ENCODE measurements at places on chromosomes 5 and 9.

- DNase-seq: no peak
Measured at GRCh38 chr5:167358868-167359492, 932.5 kb upstream of the WWC1 start.

- DNase-seq: no peak
Measured at GRCh38 chr5:16877267-16877935, 58.7 kb downstream of the MYO10 start.

- DNase-seq: no peak
Measured at GRCh38 chr9:23496489-23497136, 329.4 kb downstream of the ELAVL2 start.

DNA sequence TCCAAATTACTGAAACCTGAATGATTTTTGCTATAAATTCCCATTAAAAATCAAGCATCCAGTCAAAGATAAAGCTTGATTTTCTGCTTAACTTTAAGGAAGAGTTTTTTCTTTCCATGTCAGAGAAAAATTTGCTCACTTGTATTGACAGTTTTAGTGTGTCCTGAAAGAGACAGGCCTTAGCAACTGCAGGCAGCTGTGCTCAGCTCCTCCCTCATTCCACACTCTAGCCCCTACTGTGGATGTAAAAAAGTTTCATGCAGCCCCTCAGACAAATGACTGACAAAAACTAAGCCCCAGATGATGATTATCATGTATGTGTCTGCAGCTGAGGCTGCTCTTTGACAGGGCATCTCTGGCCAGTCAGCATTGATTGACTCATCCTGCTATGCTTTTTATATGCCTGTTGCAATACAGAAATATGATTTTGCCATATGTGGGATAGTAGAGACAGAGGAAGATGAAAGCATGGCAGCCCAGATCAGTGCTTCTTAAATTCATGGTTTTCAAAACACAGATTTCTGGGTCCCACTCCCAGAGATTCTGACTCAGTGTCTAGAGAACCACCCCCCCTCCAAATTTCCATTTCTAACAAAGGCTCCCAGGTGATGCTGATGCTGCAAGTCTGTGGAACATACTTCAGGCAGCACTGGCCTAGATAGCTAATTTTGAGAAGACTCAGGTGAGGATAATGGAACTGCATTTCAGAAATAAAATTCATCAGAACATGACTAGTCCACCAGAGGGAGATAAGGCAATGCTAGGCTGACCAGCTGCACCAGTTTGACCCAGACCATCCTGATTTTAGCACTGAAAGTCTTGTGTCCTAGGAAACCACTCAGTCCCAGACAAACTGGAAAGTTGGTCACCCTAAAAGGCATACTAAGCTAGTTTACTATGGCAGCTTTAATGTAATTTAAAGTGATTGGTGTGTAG lies 298.7 kb upstream of the KCNN2 start:
- no peak for DNase-seq

DNA sequence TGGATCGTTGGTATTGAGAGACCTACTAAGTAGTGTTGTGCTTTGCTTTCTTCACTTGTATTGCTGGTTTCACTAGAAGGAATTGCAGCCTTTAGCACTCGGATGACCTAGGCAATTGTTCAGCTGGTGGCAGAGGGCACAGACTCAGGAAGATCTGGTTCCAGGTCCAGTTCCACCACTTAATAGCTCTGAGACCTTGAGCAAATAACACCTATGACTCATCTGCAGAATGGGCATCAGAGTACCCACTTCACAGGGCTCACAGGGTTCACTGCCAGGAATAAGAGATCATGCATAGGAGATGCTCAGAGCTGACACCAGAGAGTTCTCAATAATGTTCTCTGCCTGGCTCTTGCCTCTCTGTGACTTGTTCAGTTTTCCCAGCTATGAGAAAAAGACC lies 133.6 kb downstream of the SIL1 start:
- DNase-seq: no peak

GRCh38 chr5:74093561-74093960 lies 467.6 kb downstream of the ARHGEF28 start:
- DNase-seq: no peak

DNA sequence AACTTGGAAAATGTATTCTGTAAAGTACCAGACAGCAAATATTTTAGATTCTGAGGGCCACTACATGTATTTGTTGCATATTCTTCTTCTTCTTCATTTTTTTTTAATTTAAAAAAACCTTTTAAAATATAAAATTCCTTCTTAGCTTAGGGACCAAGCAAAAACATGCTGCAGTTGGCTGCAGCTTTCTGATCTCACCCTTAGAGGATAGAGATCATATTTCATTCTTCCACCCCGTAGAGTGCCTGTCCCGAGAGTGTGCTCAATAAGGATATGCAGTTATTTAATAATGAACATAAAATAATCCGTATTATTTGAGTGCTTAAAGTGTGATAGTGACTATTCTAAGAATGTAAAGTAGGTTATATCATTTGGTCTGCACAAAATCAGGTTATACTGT lies 204.2 kb upstream of the CD180 start:
- DNase-seq: peak; percentile 22

GRCh38 chr5:158301186-158301585 lies 442.2 kb upstream of the CLINT1 start:
- DNase-seq: no peak
